Activated T-cell treated with anti-CD3 and anti-CD28 coated beads, Interleukin-2, amount 50 U/mL, for 24 hours (primary cell): ENCODE measurements at places on chromosomes 2 and 18.

- no peak for DNase-seq
Observed at GRCh38 chr2:29463181-29463900, 348.1 kb downstream of the CLIP4 start.

DNA sequence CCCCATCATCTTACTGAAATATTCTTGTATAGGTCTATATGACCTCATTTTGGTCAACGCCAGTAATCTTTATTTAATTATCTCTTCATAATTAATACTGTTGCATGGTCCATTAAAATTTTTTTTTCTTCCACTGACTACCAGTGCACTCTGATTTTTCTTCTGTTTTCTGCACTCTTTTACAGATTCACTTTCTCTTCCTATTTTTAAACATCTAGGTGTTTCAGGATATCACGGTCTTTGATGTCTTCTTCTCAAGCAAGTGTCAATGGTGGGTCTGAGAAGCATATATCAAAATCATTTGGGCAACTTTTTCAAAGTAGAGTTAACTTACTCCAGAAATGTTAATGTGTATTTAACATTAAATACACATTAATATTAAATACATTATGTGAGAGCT is 51.4 kb downstream of the CCDC141 start:
- DNase-seq: no peak

GRCh38 chr2:80748592-80748991 is 444.0 kb upstream of the LRRTM1 start:
- no peak for DNase-seq

- no peak for DNase-seq
Observed at GRCh38 chr2:24365051-24365450, 4.7 kb upstream of the ITSN2 start.

- no peak for DNase-seq
Observed at GRCh38 chr2:11718606-11719005, 27.8 kb upstream of the LPIN1 start.

DNA sequence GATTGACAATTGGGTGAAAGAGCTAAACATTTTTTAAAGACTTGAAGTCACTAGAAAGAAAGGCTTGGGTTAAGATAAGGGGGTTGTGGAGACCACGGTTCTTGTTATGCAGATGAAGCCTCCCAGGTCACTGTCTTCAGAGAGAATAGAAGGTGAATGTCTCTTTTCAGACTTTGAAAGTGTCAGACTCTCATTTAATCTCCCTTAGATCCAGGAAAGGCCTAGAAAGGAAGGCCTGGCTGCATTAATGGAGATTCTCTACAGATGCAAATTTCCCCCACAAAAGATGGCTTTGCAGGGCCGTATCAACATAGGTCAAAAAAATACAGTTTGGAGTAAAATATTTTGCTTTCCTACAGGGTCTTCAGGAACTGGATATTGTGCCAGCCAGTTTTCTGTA is 193.9 kb downstream of the RTP5 start:
- DNase-seq: no peak

- DNase-seq: no peak
Observed at GRCh38 chr18:21257386-21257785, 15.4 kb downstream of the GREB1L start.
